NCI-H748 treated with DMSO at 0.1 percent for 48 hours (cell line): ENCODE measurements at places on chromosomes 7 and 10.

DNA sequence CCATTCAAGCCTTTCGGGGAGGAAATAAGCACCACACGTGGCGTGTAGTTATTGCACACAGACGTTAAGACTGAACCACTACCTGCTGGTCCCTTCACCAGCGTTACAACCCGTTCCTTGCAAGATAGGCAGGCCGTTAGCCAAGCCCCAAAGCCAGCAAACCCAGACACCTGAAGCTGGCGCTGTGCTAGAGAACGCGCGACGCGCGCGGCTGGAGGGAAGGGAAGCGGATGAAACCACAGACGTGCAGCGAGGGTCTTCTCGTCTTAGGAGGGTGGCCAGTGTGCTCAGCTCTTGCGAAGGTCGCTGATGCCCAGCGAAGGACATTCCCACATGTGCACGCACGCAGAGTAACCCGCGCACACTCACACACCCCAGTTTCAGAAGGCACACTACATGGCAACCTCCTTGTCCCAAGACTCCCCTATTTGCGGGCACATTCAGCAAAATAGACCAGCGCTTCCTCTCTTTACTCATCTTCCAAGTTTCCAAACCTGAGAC lies 980 bp downstream of the TMEM26 start:
- no peak for DNase-seq

- no peak for DNase-seq
Observed at GRCh38 chr10:131644289-131644688, 256.5 kb upstream of the PPP2R2D start.

DNA sequence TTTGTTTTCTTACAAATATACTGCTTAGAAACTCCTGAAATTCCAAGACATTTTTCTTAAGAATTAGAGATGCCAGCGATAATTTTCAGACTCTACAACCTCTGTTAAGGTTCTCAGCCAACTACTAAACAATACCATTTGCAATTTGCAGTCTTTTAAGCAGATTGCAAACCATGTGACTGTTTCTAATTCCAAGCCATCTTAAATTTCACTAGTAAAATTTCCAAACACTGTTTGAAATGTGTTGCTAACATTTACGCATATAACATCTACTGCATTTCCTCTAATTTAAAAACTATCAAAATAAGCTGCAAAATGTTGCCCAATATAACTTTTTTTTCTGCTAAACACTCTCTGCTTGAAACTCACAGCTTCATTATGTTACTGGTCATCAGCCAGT lies 56.0 kb upstream of the MACROH2A2 start:
- DNase-seq, result no peak

DNA sequence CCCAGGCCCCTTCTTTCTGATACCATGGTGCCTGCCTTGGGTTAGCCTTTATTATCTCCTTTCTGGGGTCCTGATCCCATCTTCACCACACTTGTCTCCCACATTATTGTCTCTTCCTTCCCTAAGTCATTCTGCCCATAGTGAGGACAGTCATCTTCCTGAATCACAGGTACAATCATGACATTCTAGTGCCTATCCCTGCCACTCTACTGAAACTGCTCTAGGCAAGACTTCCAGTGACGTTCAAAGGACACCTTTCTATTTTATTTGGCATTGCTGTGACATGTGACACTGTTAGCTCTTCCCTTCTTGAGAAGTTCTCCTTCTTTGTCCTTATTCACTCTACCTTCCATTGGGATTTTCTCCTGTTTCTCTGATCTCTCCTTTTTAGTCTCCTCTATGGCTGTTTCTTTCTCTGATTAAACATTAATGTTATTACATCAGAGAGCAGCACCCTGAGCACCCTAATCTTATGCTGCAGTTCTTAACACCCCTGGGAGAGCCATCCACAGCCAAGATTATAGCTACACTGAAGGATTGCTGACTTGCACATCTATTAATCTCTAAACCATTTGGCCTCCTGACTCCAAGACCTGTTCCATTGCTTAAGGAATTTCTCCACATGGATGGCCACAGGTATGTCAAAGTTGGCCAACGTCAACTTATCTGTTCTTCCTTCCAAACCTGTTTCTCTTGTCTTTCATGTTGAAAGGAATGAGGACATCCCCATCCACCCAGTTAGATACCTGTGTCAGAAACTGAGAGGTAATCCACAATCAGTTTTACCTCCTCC lies 10.9 kb downstream of the MACC1 start:
- DNase-seq, result no peak

DNA sequence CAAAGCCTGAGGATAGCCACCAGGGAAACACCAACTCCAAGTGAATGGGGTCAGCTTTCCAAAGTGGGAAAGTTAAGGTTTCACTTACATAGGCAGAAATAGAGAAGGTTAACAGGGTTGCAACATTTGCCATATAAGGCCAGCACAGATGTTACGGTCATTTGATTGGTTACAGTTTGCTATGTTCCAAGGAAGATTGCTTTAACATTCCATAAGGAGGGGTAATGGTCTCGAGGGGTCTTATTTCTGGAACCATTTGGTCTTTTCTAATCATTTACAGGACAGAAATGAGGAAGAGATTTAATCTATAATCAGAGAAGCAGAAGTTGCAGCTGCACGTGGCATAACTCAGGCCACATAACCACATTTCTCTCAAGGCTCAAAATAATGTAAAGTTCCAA lies 679.4 kb upstream of the C7orf33 start:
- no peak for DNase-seq

- peak; percentile 54 for DNase-seq
Observed at GRCh38 chr7:28672397-28672797, 260.1 kb downstream of the CREB5 start.

GRCh38 chr10:48454302-48455054 lies 148.0 kb downstream of the MAPK8 start:
- DNase-seq, result no peak

- no peak for DNase-seq
Observed at GRCh38 chr10:117590101-117590875, 47.7 kb downstream of the EMX2 start.

DNA sequence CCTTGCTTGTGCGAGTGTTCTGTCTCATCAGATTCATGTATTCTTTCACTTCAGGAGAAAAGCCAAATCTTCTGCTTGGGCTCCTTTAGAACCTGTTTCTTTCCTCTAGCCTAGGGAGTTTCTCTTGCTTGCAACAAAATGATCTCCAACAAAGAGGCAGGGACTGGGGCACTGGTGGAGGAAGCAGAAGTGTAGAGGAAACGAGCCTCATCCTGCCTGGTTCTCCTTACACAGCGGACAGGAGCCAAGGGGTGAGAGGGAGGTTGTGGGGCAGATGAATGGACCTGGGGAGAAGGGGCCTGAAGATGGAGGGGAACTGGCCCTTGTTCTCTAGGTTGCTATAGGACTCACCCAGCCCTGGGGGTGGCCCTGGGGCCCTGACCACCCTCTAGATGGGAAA lies 141.1 kb downstream of the PKD1L1 start:
- no peak for DNase-seq

GRCh38 chr10:73079779-73080541 lies 16.7 kb downstream of the P4HA1 start:
- DNase-seq, result no peak

DNA sequence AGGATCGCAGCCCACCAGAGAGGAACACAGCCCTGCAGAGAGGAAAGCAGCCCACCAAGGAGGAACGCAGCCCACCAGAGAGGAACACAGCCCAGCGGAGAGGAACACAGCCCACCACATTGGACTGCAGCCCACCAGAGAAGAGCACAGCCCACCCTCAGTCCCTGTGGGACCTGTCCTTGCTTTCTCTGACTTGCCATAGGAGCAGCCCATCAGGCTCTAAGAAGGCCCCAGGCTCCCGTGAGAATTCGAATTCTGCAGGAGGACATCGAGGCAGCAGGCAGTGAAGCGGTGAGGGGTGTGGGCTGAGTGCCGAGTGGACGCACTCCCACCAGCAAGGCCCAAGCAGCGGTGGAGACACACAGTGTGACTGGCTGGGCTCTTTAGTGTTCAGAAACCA lies 59.1 kb downstream of the HTR5A start:
- DNase-seq, result no peak

- DNase-seq, result no peak
Observed at GRCh38 chr10:35276889-35277288, 59.4 kb upstream of the CCNY start.

DNA sequence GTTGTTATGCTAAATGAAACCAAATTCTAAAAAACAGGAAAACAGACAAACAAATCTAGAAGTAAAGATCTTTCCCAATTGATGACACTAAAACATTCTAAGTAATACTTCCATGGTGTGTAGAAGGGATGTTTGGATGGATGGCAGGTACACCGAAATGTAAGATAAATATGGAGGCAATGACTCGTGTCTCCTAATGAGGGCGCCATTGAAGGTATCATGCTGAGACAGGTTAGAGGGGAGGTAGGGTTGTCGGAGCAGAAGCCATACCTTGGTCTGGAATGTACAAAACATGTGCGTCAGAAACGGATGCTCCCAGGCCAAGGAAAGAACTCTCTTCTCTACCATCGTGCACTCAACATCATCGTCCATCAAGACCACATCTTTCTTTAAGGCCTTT lies 101.4 kb downstream of the PRKCQ start:
- no peak for DNase-seq

DNA sequence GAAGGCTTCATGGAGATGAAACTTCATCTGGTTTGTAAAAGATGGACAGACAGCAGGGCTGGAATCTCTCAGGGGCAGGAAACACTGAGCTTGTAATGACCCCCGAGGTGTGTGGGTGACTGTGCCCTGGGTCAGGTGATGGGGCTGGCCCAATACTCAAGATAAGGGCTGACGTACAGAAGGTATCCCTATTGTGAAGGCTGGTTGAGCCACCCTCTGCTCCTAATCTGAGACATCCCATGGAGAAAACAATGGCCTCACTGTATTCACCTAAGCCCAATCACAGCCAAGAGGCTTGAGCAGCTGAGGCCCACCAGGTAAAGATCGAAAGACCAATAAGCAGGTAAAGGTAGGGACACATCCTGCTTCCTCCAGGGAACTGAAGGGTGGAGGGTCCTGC lies 34.8 kb upstream of the NUB1 start:
- DNase-seq, result no peak

- no peak for DNase-seq
Observed at GRCh38 chr10:107952649-107953556, 788.4 kb upstream of the SORCS1 start.

DNA sequence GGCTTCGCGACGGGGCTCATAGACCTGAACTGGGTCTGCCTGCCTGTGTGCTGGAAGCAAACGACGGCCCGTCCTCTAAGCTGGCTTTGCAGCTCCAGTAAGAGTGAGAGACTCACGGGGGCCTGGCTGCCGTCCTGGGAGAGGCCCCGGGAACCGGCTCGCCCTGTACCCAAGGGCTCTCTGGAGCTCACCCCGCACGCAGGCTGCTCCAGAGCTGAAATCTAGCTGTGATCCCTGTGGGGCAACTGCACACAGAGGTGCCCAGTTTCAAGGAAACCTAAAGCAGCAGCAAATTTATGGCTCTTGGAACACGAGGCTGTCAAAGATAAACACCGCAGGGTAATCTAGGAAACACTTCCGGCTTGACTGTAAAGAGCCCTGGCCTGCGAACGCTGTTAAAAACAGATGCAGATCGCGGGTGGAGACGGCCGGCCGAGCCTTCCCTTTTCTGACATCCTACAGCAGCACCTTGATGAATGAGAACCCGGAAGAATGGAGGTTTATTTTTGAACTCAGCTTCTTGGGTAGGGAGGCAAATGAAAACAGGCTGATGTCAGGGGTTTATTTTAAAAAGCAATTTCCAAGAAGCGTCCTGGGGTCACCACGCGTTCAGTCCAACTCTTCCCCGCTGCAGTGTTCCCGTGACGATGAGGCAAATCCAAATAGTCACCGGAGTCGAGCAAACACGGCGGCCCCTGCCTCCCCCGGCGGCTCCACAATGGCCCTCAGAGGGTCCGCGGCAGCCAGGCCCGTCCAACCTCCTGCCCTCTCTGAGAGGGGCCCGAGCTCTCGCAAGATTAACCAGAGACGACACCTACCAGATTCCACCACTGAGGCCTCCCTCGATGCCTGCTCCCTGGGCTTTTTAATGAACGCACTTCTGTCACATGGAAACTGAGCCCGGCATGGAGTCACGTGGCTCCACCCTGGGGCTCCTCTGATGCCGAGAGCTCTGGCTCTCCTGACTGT lies 29.6 kb downstream of the AMZ1 start:
- no peak for DNase-seq

DNA sequence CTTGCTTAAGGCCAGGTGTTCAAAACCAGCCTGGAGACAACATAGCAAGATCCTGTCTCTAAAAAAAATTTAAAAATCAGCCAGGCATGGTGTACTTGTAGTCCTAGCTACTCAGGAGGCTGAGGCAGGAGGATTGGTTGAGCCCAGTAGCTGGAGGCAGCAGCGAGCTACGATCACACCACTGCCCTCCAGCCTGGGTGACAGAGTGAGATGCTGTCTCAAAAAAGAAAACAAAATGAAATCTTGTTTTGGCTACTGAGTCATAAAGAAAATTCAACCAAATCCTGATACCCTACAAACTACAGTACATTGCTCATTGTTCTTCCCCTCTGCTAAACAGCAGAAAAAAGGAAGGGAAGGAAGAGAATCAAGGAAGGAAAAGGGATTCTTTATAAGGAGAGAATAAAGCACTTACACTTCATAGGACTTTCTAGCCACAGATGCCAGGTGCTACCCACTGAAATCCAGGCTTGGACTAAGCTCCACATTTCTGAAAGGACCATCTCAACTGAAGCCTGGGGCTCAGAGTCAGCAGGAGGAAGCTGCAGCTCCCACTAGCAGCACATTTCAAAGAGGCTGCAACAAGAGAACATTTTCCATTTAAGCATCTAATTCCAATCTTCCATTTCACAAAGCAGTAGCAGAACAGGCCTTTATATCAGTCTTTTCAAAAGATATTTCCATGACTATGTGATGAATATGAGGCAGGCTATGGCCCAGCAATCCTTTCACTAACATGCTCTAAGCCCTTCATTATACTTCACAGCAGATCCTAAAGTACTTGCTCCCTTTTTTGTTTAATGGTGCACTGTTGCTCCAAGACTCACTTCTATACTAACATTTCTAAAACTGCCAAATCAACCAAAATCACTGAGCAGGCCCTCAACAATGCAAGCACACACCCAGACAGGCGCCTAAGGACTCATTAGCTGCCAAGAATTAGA lies 13.5 kb downstream of the TNPO3 start:
- DNase-seq, result no peak

GRCh38 chr10:21980691-21981090 lies 22.8 kb downstream of the DNAJC1 start:
- DNase-seq, result no peak

DNA sequence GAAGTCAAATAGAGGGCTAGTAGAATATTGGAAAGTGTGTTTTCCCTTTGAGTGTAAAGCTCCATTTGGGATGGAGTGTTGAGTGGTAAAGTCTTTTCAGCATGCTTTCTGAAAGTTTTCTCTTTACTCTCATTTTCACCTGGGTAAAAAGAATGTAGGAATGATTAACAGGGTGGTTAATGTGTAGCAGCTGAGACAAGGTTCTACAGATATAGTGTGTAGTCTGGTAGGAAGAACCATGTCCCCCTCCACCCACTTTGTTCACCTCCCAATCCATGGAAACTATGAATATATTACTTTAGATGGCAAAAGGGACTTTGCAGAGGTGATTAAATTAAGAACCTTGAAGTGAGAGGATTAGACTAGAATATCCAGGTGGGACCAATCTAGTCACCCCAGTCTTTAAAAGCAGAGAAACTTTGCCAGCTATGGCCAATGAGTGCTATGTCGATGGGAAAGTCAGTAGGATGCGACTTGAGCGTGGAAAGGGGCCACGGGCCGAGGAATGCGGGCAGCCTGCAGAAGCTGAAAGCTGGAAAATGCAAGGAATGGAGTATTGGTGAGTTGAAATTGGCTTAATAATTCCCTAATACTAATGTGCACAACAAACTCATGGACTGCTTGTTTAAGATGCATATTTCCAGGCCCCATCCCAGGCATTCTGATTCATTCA lies 166.3 kb upstream of the AHR start:
- no peak for DNase-seq

- no peak for DNase-seq
Observed at GRCh38 chr7:127581716-127582115, 3.7 kb downstream of the GCC1 start.
